NAMALWA (cell line): ENCODE measurements at places on chromosomes 12 and 14.

- peak; percentile 45 for DNase-seq
Observed at GRCh38 chr12:128823216-128823915, 392 bp downstream of the SLC15A4 start.

GRCh38 chr12:1069846-1070245 lies 78.8 kb downstream of the ERC1 start:
- DNase-seq: no peak

DNA sequence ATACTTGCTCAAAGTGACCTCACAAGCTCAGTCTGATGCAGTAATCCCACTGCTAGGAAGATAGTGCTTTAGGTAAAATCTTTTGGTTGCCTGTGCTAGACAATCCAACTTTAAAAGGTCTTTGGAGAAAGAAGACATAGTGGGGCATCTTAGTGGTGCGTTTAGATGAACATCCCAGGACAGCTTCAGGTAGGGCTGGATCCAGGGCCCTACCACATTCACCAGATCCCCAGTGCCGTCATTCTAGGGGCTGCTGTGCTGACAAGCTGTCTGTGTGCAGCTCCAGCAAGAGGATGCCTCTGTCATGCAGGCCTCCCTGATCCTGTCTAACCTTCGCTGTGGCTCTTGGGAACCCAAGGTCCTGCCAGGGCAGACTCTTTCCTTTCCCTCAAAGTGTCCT lies 100.7 kb upstream of the EIF5 start:
- DNase-seq: no peak

- DNase-seq: no peak
Observed at GRCh38 chr12:79322905-79323304, 367.9 kb downstream of the PAWR start.

GRCh38 chr12:104957719-104958000 lies 430 bp downstream of the SLC41A2 start:
- DNase-seq: peak; percentile 22

GRCh38 chr14:61174987-61175386 lies 106.2 kb downstream of the TMEM30B start:
- DNase-seq: no peak

GRCh38 chr12:22284871-22285270 lies 49.6 kb downstream of the ST8SIA1 start:
- DNase-seq: no peak

- DNase-seq: peak; percentile 41
Observed at GRCh38 chr14:93975791-93976476, 436 bp downstream of the ASB2 start.

DNA sequence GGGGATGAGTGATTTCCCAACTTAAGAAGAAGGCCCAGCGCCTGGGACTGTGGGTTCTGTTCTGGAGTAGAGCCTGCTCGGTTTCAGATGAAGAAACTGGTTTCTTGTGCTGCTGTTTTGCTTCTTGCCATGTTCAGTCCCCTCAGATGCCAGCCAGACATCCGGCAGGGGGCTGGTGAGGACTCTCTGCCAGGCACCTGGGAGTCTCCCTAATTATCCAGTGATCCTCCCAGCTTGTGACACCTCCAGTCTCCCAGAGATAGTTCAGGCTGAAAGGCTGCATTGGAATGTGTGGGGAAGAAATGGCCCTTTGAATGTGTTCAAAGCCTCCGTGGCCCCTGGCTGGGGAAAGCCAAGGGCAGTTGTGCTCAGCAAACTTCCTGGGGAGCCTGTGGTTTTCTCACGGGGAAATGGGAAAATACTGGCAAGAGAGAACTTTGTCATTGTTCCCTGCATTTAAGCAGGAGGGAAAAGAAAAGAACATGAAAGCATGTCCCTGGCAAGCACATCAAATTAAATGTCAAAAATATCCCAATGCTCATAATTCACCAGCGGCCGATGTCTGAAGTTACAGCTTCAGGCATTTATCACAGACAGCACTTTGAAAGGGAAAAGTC lies 8.5 kb upstream of the SERPINA12 start:
- DNase-seq: no peak
